ENCODE measurements at places on chromosomes 7 and 10. TPM values are rescaled to one million over a fixed set of nuclear protein-coding genes. Genes with fewer than 3 reads are reported as not detected.

- DNase-seq = peak; percentile 38
- H3K4me1 ChIP-seq = peaks cover 62% of the 10 kb centered on the region
- no peaks in the 10 kb centered on the region for H3K36me3 ChIP-seq
- no peaks in the 10 kb centered on the region for H3K27me3 ChIP-seq
Measured at GRCh38 chr7:84138411-84138810, 56.2 kb downstream of the SEMA3A start.

- no peak overlapping the region for H3K27ac ChIP-seq
- DNase-seq = no peak
- H3K27me3 ChIP-seq = no peaks in the 10 kb centered on the region
- H3K36me3 ChIP-seq = no peaks in the 10 kb centered on the region
- H3K4me1 ChIP-seq = peaks cover 28% of the 10 kb centered on the region
Measured at GRCh38 chr7:81666209-81666608, 103.6 kb downstream of the HGF start.

- H3K4me1 ChIP-seq = no peaks in the 10 kb centered on the region
- no peak for DNase-seq
- H3K4me3 ChIP-seq = no peak overlapping the region
- H3K27ac ChIP-seq = no peak overlapping the region
Measured at GRCh38 chr10:1156921-1157614, 100.9 kb downstream of the WDR37 start.

- H3K4me3 ChIP-seq = peak overlapping the region; percentile 39
- peak overlapping the region; percentile 100 for H3K27ac ChIP-seq
- no peak for DNase-seq
- H3K4me1 ChIP-seq = peaks cover 70% of the 10 kb centered on the region
- H3K27me3 ChIP-seq = no peaks in the 10 kb centered on the region
- H3K36me3 ChIP-seq = peaks cover 68% of the 10 kb centered on the region
Measured at GRCh38 chr10:117130862-117131375, 7.2 kb downstream of the VAX1 start.

- no peak overlapping the region for H3K27ac ChIP-seq
- no peak overlapping the region for H3K4me3 ChIP-seq
- no peak for DNase-seq
- no peaks in the 10 kb centered on the region for H3K27me3 ChIP-seq
Measured at GRCh38 chr7:94580601-94581000, 71.0 kb downstream of the CASD1 start.

GRCh38 chr7:155017834-155018233 lies 14.9 kb upstream of the PAXIP1 start:
- no peak overlapping the region for H3K4me3 ChIP-seq
- no peaks in the 10 kb centered on the region for H3K36me3 ChIP-seq
- no peaks in the 10 kb centered on the region for H3K4me1 ChIP-seq

GRCh38 chr10:112520914-112521313 lies 73.9 kb downstream of the VTI1A start:
- peaks cover 18% of the 10 kb centered on the region for H3K4me1 ChIP-seq
- no peak overlapping the region for H3K4me3 ChIP-seq
- DNase-seq = no peak
- no peaks in the 10 kb centered on the region for H3K27me3 ChIP-seq

DNA sequence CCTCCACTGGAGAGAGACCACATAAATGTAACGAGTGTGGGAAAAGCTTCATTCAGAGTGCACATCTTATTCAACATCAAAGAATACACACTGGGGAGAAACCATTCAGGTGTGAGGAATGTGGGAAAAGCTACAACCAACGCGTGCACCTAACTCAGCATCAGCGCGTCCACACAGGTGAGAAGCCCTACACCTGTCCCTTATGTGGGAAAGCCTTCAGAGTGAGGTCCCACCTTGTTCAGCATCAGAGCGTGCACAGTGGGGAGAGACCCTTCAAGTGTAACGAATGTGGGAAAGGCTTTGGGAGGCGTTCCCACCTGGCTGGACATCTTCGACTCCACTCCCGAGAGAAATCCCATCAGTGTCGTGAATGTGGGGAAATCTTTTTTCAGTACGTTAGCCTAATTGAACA lies 20.6 kb downstream of the FAM200A start:
- no peak overlapping the region for H3K27ac ChIP-seq
- no peak overlapping the region for H3K4me3 ChIP-seq
- DNase-seq = no peak
- H3K27me3 ChIP-seq = no peaks in the 10 kb centered on the region
- H3K4me1 ChIP-seq = no peaks in the 10 kb centered on the region
- peaks cover 46% of the 10 kb centered on the region for H3K36me3 ChIP-seq

Gene TFPI2
- 7.8 TPM for total RNA-seq

Gene RNF32
- 0.59 TPM for total RNA-seq

Gene AKR1D1
- total RNA-seq = not detected

- H3K4me3 ChIP-seq = no peak overlapping the region
- H3K27ac ChIP-seq = no peak overlapping the region
- no peaks in the 10 kb centered on the region for H3K36me3 ChIP-seq
- no peaks in the 10 kb centered on the region for H3K27me3 ChIP-seq
- H3K4me1 ChIP-seq = no peaks in the 10 kb centered on the region
Measured at GRCh38 chr10:131081376-131081775, 230.1 kb downstream of the TCERG1L start.

Measured in A673 (cell line).